ENCODE measurements at places on chromosomes 4 and X. TPM values are rescaled to one million over a fixed set of nuclear protein-coding genes. Genes with fewer than 3 reads are reported as not detected.
A peak's percentile ranks its signal among the peaks of the same experiment; 100 is the strongest.

DNA sequence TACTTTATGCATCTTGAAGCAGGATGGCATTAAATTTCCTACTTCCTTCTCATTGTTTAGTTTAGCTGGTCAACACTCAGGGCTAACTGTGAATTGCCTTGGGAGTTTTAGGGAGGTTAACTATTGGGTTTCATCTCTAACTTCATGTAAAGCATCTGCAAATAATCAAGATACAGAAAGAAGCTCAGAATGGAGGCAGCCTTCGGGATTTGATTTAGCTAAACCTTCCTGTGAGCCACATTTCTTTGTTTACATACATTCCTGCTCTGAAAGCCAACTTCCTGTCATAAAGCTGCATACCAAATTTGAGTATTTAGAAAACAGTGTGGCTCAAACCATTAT, 131.7 kb upstream of the PCDH18 start:
- H3K36me3 ChIP-seq, result no peaks in the 10 kb centered on the region
- no peak for DNase-seq
- H3K27ac ChIP-seq, result peak overlapping the region; percentile 57

The SLC34A2 gene
- total RNA-seq, result not detected

DNA sequence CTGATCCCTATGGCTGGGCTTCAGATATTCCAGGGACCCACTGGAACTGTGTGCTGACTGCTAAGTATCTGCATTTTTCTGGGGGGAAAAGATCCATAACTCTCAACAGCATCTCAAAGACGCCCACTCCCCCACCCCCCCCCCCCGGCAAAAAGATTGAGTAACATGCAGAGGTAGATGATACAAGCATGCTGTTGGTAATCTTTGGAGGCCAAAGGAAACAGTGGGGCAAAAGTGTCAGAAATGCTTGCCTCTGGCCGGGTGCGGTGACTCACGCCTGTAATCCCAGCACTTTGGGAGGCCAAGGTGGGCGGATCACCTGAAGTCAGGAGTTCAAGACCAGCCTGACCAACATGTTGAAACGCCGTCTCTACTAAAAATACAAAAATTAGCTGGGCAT, 12.2 kb downstream of the XPNPEP2 start:
- no peak for DNase-seq
- no peaks in the 10 kb centered on the region for H3K36me3 ChIP-seq
- H3K4me3 ChIP-seq, result no peak overlapping the region
- H3K27me3 ChIP-seq, result no peaks in the 10 kb centered on the region
- H3K4me1 ChIP-seq, result no peaks in the 10 kb centered on the region
- H3K27ac ChIP-seq, result no peak overlapping the region

The ARX gene
- not detected for total RNA-seq

- DNase-seq, result no peak
- H3K27ac ChIP-seq, result no peak overlapping the region
- H3K4me1 ChIP-seq, result no peaks in the 10 kb centered on the region
- H3K36me3 ChIP-seq, result no peaks in the 10 kb centered on the region
Measured at GRCh38 chr4:110754716-110755115, 131.8 kb upstream of the PITX2 start.

DNA sequence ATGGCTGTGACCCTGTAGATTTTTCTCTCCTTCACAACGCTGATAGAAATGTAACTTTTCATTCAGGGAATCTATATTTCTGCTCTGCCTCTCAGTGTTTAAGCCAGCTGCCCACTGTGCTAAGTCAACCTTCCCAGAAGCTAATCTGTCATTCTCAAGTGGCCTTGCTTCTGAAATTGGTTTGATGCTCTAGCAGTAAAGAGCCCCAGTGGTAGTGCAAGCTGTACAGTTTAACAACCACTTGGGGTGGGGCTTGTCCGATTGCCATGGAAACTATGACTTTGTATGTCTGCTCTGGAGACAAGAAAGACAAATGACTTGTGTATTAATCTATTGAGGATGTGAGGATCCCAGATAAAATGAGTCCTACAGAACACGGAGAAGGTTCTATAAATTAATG, 620.9 kb upstream of the GALNT7 start:
- no peaks in the 10 kb centered on the region for H3K36me3 ChIP-seq
- no peaks in the 10 kb centered on the region for H3K27me3 ChIP-seq
- DNase-seq, result no peak
- H3K4me3 ChIP-seq, result no peak overlapping the region
- H3K4me1 ChIP-seq, result no peaks in the 10 kb centered on the region

- no peak overlapping the region for H3K4me3 ChIP-seq
- H3K4me1 ChIP-seq, result peaks cover 4% of the 10 kb centered on the region
- no peak overlapping the region for H3K27ac ChIP-seq
- H3K36me3 ChIP-seq, result no peaks in the 10 kb centered on the region
Measured at GRCh38 chr4:79050541-79050880, 111.3 kb upstream of the PAQR3 start.

GRCh38 chr4:153207027-153207426, 2.8 kb downstream of the TRIM2 start:
- no peak overlapping the region for H3K27ac ChIP-seq
- no peaks in the 10 kb centered on the region for H3K36me3 ChIP-seq
- no peaks in the 10 kb centered on the region for H3K27me3 ChIP-seq
- no peak overlapping the region for H3K4me3 ChIP-seq
- H3K4me1 ChIP-seq, result no peaks in the 10 kb centered on the region
- no peak for DNase-seq

DNA sequence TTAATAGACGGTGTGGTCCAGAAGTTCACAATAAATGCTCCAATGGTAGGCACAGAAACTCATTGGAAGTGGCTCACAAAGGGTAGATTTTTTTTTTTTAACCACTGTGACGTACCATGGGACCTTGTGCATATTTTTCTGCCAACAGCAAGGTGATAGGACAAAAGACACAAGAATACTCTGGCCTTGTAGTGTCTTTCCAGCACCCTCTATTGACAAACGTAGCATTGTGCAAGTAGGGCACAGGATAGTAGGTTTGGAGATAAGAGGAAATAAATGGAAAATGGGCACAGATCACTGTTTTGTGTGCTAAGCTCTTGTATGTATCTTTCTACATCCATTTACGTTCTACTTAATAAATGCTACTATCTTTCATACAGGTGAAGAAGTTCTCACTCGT, 2054.9 kb downstream of the PCDH7 start:
- DNase-seq, result no peak
- no peak overlapping the region for H3K4me3 ChIP-seq
- no peak overlapping the region for H3K27ac ChIP-seq
- H3K27me3 ChIP-seq, result no peaks in the 10 kb centered on the region
- no peaks in the 10 kb centered on the region for H3K36me3 ChIP-seq

DNA sequence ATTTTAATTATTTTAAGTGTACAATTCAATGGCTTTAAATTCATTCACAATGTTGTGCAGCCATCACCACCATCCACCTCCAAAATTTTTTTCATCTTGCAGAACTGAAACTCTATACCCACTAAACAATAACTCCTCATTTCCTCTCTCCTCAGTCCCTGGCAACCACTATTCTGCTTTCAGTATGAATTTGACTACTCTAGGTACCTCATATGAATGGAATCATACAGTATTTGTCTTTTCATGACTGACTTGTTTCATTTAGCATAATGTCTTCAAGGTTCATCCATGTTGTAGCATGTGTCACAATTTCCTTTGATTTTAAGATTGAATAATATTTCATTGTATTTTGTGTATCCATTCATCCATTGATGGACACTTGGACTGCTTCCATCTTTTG, 46.9 kb downstream of the KIF4A start:
- no peaks in the 10 kb centered on the region for H3K27me3 ChIP-seq
- H3K27ac ChIP-seq, result no peak overlapping the region
- no peak for DNase-seq
- H3K4me3 ChIP-seq, result no peak overlapping the region
- no peaks in the 10 kb centered on the region for H3K36me3 ChIP-seq

DNA sequence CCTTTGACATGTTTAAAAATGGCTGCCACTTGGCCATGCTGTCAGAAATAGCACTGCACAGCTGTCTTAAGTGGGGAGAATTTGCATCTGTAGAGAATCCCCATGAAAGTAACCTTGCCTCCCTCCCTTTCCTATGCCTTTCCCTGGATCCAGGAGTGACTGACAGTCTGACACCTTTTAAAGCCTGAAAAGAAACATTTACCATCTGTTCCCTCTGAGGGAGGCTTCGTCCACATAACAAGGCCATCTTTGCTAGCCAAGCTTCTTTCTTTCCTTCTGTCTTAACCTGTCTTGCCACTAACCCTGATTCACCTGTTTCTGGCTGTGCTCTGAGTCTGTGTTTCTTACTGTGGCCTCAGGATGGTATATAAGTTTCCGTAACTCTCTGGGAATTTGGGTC, 21.3 kb upstream of the AADAT start:
- DNase-seq, result no peak
- H3K4me3 ChIP-seq, result no peak overlapping the region
- no peaks in the 10 kb centered on the region for H3K27me3 ChIP-seq
- no peak overlapping the region for H3K27ac ChIP-seq
- no peaks in the 10 kb centered on the region for H3K36me3 ChIP-seq
